ENCODE measurements at places on chromosomes 4 and X.

GRCh38 chrX:88202149-88202548 lies 544.9 kb upstream of the CPXCR1 start:
- DNase-seq, result no peak

DNA sequence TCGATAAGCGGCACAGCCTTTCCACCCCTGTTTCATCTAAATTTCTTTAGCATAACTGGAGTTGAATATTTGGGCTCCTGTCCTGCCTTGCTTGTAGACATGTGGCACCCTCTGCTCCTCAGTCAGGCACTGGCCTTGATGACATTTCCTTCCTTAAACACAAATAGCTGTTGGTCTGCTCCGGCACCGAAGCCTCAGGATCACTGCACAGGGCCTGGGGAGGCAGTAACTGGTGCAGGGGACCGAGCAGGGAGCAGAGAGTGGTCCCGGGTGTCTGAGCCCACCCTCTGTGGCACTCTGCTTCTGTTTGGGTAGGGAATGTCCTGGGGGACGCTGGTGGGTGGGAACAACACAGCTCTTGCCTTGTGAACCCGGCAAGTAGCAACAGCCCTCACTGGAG lies 13.6 kb downstream of the RGS12 start:
- no peak for DNase-seq

GRCh38 chr4:185520119-185520518 lies 15.2 kb downstream of the PDLIM3 start:
- no peak for DNase-seq

GRCh38 chr4:128823025-128823661 lies 13.6 kb downstream of the JADE1 start:
- DNase-seq, result no peak

- no peak for DNase-seq
Observed at GRCh38 chr4:173370130-173370476, 651 bp upstream of the SAP30 start.

DNA sequence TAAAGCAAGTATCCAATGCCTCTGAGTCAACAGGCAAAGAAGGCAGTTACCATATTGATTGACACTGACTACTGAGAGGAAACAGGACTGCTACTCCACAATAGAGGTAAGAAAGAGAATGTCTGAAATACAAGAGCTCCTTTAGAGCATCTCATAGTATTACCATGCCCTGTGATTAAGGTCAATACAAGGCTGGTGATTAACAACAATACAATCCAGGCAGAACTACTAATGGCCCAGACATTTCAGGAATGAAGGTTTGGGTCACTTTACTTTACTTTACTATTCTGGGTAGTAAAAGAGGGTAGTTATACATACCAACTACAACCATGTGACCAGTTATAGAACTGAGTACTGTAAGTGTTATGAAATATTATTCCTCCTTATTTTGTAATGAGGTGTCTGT lies 44.5 kb downstream of the BRWD3 start:
- DNase-seq, result no peak

GRCh38 chrX:44203791-44204190 lies 139.7 kb downstream of the EFHC2 start:
- no peak for DNase-seq

- no peak for DNase-seq
Observed at GRCh38 chrX:68686097-68686977, 38.9 kb downstream of the STARD8 start.

DNA sequence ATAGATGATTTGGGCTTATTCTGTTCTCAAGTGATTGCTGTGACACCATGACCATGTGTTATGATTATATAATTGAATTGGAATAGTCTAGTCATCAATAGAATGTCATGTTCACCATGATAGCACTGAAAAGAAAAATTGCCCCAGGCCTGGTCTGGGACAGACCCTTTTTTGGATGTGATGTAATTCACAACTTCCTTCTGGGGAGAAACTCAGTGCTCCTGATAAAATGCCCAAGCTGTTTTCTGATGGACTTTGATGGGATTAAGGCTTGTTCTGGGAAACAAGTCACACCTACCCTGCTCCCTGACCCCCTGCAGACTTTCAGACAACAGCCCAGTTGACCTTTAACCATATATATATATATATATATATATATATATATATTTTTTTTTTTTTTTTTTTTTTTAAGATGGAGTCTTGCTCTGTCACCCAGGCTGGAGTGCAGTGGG lies 65.3 kb downstream of the RHOH start:
- DNase-seq, result no peak

DNA sequence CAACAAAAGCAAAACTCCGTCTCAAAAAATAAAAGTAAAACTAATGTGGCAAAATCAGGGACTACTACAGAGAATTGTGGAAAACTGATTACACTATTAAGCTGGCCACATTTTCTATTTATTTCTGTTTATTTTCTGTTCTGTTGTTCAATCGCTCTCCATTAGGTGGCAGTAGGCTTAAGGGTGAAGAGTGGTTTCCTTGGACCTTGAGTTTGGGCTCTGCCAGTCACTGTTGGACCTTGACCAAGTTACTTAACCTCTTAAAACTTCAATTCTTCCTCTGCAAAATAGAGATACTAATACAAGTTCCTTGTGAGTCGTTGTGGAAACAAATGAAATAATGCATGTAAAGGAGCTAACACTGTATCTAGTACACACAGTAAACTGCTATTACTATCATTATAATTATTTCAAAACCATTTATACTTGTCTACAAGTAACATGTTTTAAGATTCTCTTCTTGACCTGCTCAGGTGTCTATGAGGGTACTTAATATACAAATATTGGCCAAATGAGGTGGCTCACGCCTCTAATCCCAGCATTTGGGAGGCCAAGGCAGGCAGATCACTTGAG lies 15.2 kb downstream of the HSD17B11 start:
- no peak for DNase-seq

GRCh38 chr4:61375301-61375700 lies 175.2 kb downstream of the ADGRL3 start:
- DNase-seq, result no peak

DNA sequence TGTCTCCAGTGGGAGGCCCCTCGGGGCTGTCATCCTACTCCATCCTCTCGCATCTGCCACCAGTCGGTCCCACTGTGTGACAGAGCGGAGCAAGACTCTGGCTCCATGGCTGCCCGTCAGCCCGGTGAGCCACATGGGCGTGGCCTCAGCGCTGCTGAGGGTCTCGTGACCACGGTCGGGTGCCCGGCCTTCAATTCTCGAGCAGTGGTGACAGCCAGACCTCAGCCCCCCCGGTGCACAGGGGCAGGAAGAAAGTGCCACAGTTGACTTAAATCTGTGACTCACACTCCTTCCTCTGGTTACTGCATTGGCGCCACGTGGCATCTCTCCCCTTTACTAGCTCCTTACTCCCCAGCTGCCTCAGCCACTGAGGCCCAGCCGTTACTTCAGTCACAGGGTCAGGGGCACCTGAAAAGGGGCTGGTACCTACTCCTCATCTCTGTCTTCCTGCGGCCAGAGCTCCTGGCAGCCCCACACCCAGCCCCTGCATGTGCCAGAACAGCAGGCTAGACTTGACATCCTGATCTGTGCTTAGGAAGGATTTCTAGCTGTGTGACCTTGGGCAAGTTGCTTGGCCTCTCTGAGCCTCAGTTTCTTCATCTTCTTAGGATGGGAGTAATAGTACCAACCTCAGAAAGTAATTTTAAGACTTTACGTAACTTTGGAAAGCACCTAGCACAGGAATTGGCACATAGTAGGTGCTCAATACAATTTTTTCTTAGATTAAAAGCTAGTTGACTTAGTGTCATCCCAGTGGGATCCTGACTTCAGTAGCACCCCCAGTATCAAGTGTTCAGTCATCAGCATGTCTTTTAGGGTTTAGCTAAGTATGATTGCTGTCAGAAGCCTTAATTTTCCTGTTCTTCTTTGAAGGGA lies 66.1 kb downstream of the TNIP2 start:
- DNase-seq, result no peak

DNA sequence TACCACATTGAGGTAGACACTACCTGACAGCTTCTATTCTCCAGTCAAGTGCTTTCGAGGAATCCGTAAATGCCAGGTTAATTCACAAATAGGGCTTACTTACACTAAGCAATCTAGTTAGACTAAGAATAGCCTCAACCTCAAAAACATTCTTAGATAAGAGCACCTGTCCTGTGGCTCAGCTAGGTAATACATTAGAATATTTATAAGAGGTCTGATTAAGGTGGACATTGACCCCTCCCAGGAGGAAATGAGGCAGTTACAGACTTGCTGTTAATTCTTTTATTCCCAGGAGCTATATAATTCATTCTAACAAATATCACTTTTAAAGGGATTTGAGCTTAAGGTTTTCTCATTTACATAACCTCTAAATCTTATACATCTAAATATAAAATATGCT lies 758.1 kb downstream of the GRID2 start:
- DNase-seq, result no peak

DNA sequence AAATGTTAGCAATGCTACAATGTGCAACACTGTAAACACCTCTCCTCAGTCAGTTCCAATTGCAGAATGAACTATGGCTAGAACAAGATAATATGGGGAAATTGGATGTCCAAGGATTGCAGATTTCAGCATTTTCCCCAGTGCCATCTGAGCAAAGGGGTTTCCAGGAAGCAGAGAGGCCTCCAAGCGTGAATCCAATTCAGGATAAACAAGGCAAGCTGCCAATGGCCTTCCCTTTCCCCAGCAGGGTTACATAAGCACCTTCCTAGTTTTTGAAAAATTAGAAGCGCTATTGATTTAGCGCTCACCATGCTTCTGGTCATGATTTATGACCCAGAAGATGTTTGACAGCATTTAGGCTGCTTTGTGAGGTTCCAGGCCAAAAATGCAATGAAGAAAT lies 223.0 kb upstream of the GATB start:
- DNase-seq, result no peak
